ENCODE measurements at places on chromosomes 11 and 22. TPM values are rescaled to one million over a fixed set of nuclear protein-coding genes. Genes with fewer than 3 reads are reported as not detected.

DNA sequence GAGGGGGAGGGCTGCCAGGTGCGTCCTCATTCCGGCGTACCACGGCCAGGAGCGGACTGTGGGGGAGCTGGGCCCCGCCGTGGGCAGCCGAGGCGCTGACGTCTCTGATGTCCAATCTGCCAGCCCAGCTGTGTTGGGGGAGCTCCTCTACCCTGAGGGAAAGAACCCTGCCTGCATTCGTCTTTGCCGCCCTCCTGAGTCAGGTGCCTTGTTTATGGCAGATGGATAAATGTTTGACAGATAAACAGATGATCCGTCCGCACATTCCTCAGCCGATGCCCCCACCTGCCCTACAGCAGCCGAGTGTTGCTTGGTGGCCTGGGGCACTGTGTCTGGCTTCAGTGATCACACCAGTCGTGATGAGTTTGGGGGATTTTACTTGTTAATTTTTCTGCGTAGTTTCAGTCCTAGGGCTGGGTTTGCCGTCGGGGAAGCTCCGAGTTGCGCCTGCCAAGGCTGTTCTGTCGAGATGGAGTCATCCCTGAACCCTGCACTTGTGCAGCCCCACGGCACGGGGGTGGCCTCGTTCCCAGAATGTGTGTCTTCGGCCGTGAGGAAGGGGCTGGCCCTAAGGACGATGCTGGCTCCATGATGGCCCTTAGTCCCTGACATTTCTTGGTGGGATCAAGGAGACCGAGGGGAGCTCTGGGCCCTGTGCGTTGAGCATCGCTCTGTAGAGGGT, 1083.9 kb downstream of the BRD1 start:
- no peak for DNase-seq

DNA sequence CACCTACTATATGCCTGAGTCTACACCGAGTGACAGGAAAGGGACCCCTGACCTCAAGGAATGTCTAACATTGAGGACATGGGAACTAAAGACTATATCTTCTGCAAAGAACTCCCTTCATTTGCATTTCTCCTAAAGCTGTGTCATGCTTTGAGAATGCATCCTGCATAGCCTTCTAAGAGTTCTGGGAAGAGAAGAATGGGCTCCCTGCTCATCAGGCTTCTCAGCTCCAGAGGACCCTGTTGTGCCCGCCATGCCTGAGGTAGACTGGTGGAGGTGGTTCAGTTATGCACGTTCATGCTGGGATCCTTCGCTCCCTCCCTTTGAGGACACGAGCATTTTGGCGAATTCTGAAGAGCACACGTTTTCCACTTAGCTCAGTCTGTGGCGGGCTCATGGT, 63.3 kb downstream of the GRIK4 start:
- no peak for DNase-seq

GRCh38 chr11:85946221-85946620, 91.0 kb downstream of the CCDC83 start:
- DNase-seq, result no peak

GRCh38 chr11:15835788-15836411, 520.4 kb downstream of the SOX6 start:
- DNase-seq, result no peak

DNA sequence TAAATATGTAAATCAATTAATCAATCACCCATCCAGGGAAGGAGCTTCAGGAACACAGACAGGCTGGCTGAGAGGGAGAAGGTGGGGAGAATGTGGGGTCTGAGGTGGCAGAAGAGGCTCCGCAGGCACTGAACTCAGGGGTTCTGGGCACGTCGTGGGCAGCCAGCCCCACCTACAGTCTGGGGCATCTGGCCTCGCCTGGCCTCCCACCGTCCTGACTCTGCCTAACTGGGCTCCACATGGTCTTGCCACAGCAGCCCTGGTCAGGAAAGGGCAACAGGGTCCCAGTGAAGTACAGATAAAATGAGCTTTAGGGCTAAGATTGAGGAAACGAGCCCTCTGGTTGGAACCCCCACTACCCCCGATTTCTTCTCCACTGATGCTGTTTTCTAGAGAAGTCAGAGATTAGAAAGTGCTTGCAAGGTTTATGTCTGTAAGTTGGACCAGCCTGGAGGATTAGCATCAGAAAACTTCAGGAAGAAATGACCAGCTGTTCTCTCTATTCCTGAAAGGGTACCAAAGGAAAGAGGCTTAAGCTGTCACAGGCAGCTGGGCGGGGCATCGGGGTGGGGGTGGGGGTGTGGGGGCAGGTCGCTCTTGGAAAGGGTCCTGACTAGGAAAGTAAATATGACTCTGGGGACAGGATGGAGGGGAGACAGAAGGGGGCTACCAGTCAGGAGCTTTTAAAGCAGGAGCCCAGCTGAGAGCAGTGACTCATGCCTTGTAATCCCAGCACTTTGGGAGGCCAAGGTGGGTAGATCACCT, 261.7 kb downstream of the BUD13 start:
- DNase-seq, result no peak

DNA sequence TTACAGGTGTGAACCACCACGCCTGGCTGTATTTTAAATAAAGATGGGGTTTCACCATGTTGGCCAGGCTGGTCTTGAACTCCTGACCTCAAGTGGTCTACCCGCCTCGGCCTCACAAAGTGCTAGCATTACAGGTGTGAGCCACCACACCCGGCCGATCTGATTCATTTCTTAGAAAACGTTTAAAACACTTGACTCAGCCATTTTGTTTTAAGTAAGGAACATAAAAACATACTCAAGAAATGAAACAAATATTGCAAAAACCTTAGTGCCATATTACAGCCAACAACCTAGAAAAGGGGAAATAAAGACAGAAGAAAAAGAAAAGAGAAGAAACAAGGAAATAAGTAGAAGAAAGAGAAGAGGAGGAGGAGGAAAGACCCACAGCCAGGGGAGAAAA, 17.4 kb downstream of the LRFN4 start:
- no peak for DNase-seq

GRCh38 chr11:76824083-76824939, 36.4 kb upstream of the ACER3 start:
- peak; percentile 22 for DNase-seq

DNA sequence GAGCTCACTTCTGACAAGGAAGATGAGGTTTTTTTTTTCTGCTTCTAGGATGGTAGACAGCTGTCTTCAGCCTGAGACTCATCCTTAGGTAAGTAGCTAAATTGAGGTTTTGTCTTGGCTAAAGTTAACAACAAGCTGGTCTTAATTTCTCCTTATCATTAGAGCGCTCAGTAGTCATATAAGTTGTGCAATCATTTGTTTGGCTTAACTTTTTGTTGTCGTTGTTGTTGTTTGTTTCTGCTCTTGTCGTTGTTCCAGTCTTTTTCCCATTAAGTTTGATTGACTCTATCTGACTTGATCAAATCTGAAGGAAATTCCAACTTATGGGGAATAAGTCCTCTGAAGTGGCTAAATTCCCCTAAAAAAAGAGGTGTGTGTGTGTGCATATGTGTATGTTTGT, 33.0 kb downstream of the GLYATL2 start:
- no peak for DNase-seq

GRCh38 chr11:6962673-6963072, 36.4 kb downstream of the ZNF215 start:
- DNase-seq, result no peak

GRCh38 chr11:73288873-73289707, 17.0 kb downstream of the P2RY6 start:
- DNase-seq, result peak; percentile 77

DNA sequence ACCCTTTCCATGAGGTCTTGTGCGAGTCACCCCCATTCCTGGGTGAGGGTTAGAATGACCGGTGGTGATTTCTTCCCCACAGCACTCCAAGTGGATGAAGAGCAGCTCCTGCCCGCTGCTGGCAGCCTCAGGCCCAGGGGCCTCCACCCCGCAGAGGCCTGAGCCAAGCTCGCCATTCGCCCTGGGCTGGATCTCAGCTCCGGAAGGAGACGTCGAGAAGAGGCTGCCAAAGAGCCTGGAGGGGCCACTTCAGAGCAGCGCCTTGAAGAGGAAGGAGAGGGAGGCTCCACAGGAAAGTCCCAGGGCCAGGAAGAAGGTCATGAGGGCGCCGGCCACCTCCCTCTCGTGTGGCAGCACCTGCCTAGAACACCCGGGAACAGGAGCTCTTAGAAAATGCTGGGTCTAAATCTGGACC, 8.4 kb downstream of the SLC29A2 start:
- DNase-seq, result no peak

DNA sequence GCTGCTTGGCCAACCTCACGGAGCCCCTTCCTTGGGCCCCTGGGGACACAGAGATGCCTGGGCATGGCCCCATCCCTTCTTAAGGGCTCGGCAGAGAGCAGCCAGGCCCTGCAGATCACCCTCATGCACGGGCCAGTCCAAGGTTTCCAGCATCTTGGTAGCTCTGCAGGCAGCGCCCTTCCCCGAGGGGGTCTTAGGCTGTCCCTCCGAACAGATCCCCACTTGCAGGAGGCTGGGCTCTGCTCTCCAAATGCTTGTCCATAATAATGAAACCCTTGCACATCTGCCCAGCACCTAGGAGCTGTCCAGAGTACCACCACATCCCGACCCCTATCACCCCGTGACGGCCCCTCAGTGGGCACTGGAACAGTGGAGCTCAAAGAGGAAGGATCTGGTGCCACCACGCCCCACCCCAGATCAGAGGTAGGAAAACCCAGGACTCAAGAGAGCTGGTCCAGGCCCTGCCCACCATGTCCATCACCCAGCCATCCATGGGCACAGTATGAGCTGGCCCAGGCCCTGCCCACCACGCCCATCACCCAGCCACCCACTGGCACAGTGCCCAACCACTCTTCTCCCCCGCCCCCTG, 92.5 kb upstream of the PRR5 start:
- DNase-seq, result no peak

GRCh38 chr11:27501100-27501499, 5.5 kb downstream of the LIN7C start:
- DNase-seq, result no peak

DNA sequence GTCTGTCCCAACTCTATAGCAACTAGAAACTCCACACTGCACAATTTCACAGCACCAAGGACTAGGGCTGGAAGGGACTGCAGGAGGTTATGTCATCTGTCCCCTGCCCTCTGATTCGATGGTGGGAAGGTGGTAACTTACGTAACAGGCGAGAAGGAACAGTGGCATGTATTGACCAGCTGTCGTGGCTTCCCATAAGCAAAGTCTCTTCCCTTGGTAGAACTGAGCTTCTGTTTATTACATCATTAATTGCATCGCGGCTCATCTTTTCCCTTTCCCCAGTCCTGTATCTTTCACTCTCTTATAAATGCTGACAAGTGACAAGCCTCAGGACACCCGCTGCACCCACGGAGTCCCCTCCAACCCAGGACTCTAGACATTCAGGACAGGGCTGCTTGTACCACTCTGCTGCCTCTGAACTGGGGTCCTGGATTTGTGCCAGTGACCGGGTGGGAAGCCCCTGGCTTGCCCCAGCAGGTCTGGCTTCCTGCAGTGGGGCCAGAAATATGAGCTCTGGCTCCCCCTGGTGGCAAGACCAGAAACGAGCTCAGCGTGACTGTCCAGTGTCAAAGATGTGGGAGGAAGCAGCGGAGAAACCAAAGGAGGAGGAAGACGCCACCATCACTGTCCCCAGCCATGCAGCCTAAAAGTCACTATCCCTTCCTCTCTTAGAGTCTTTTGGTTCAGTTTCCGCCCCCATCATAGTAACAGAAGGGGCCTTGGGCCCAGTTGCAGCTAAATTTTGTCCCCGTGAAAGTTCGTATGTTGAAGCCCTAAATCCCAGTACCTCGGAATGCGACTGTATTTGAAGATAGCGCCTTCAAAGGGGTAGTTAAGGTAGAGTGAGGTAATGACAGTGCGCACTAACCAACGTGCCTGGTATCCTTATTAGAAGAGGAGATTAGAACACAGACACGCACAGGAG, 84.5 kb downstream of the ISX start:
- peak; percentile 56 for DNase-seq

DNA sequence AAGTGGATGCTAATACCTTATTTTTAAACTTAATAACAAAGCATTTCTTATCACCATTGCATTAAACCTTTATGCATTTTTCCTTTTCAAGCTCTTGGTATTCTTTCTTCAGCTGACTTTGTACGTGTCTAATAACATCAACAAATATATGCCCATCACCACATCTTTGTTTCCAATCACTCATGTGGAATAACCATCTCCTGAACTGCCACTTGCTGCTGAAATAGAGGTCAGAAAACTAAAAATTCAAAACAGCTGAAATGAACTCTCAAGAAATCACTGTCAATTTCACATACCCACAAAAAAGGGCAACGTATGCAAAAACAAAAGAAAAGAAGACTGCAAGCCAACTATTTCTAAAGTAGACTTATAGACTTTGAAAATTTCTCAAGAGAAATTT, 7.4 kb downstream of the MSANTD4 start:
- no peak for DNase-seq

DNA sequence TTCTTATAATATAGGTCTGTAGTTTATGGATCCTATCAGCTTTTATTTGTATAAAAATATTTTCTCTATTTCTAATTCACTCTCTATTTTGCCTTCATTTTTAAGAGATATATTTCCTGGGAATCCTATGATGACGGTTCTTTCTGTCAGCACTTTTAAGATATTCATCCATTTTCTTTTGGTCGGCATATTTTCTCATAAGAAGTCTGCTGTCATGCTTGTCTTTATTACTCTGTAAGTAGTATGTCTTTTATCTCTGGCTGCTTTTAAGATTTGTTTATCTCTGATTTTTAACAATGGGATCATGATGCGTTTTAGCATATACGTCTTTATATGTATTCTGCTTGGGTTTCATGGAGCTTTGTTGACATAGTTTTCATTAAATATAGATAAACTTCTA, 175.5 kb downstream of the SNX19 start:
- DNase-seq, result no peak

GRCh38 chr11:19939415-19939929, 220.8 kb downstream of the DBX1 start:
- DNase-seq, result no peak

GRCh38 chr11:64227405-64227956, 1.4 kb downstream of the NUDT22 start:
- no peak for DNase-seq

GRCh38 chr11:117910525-117910924, 18.7 kb downstream of the TMPRSS13 start:
- no peak for DNase-seq

DNA sequence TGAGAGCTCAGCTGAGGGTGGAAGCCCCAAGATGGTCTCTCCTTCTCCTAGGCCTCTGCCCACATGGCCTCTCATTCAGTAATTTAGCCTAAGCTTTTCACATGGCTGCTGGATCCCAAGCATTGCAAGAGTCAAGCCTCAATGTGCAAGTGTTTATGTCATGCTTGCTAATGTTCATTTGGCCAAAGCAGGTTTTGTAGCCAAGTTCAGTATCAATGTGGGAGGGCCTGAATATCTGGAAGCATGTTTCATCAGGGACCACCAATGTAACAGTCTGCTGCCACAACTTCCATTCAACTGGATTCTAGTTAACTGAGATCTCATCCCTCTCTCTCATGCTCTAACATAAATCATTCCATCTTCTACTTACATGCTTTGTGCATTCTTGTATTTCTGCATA, 8.5 kb upstream of the SYTL2 start:
- no peak for DNase-seq

The JAML gene
- not detected for total RNA-seq

The MS4A3 gene
- total RNA-seq, result not detected

The HTR3B gene
- total RNA-seq, result not detected

The CCDC87 gene
- total RNA-seq, result 1.3 TPM

The APOA4 gene
- total RNA-seq, result not detected

The BIK gene
- 4.2 TPM for total RNA-seq

The PANX1 gene
- 26.2 TPM for total RNA-seq

The OR10G6 gene
- total RNA-seq, result not detected

The GPHA2 gene
- not detected for total RNA-seq

The BCL2L13 gene
- total RNA-seq, result 23.7 TPM
